AML-193 (cell line): ENCODE measurements at places on chromosomes 2 and 18.

DNA sequence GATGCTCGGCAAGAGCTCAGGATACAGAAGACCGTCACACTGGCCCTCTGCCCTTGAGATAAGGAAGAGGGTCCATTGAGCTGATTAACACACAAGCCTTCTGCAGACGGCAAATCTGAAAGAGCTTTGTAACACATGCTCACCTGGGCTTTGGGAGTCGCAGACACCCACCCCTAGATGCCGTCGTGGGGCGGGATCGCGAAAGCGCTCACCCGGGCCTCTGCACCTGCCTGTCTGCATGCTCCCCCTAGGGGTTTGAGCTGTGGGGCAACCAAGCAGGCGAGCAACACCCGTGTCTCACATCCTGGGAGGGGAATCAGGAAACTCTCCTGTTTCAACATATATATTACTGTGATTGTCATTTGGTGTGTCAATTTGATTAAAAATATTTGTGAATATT lies 99.8 kb upstream of the KCNH7 start:
- DNase-seq = no peak

- peak; percentile 18 for DNase-seq
Observed at GRCh38 chr2:42812899-42813479, 20.6 kb upstream of the HAAO start.

DNA sequence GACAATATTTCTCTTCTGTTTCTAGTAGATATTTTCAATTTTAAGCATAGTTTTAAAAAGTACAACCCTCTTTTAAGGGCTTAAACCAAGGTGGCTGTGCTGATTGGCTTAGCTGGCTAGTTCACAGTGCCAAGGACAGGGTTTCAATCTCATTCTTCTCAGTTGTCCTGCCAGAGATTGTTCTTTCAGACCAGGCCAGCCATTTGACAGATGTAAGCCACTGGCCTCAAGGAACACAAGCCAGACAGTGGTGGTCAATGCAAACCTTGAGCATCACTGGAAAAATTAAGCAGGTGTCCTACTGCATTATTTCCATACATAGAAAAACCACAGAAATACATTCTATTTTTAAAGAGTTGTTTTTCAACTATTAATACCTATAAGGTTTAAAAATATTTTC lies 5.9 kb downstream of the RNF103 start:
- DNase-seq = no peak

GRCh38 chr2:12071318-12071717 lies 324.9 kb downstream of the LPIN1 start:
- DNase-seq = no peak

DNA sequence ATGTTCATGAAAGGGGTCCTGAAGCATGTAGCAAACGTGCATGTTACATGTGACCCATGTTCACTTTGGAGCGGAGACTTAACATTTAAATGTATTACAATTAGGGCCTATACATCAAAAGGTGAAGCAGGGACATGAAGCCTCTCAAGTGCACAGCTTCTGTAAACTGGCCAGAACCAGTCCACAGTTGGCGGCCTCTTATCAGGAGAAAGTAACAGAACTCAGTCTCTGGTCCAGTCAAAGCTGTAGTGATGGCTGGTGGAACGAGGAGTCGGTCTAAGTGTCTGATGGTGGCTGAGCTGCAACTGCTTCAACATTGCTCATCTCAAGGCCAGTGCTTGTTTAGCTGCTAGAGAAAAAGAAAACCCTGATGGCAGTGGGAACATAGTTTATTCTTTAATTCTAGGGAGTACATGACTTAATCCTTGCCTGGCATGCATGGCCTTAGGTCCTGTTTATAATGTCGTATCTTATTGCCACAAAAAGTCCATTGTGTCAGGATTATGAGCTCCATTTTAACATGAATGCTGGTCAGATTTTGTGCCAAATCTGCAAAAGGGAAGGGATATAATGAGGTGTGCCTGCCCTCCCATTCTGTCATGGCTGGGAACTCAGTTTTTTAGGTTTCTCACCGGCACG lies 22.2 kb upstream of the YES1 start:
- no peak for DNase-seq

- DNase-seq = no peak
Observed at GRCh38 chr2:179613299-179613651, 248.1 kb downstream of the ZNF385B start.

DNA sequence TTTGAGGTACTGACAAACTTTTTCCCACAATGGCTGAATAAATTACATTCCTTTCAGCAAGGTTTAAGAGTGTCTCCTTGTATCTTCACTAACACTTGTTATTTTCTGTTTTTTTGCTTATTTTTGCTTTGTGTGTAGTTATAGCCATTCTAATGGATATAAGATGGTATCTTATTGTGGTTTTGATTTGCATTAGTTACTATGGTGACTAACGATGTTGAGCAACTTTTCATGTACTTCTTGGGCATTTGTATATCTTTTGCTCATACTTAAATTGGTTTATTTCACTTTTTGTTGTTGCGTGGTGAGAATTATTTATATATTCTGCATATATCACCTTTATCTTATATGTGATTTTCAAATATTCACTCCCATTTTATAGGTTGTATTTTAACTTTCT lies 79.9 kb upstream of the FSIP2 start:
- DNase-seq = no peak

GRCh38 chr2:127164761-127165538 lies 55.1 kb downstream of the CYP27C1 start:
- no peak for DNase-seq

- DNase-seq = peak; percentile 66
Observed at GRCh38 chr2:64978514-64979268, 10.5 kb upstream of the SLC1A4 start.

DNA sequence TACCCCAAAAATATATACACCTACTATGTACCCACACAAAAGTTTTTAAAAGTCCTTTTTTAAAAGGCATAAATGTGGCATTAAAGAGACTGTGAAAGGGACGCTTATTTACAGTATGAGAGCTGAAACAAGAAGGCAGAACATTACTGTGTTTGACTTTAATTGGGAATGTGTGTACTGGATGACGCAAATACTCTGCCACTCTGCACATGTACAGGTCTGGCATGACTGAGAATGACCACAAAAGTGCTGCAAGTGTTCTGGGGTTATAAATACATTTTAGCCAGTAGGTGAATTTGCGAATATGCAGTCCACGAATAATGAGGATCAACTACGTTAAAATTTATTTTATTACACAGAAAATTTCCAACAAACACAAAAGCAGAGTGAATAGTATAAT lies 11.4 kb downstream of the DARS1 start:
- DNase-seq = peak; percentile 17

DNA sequence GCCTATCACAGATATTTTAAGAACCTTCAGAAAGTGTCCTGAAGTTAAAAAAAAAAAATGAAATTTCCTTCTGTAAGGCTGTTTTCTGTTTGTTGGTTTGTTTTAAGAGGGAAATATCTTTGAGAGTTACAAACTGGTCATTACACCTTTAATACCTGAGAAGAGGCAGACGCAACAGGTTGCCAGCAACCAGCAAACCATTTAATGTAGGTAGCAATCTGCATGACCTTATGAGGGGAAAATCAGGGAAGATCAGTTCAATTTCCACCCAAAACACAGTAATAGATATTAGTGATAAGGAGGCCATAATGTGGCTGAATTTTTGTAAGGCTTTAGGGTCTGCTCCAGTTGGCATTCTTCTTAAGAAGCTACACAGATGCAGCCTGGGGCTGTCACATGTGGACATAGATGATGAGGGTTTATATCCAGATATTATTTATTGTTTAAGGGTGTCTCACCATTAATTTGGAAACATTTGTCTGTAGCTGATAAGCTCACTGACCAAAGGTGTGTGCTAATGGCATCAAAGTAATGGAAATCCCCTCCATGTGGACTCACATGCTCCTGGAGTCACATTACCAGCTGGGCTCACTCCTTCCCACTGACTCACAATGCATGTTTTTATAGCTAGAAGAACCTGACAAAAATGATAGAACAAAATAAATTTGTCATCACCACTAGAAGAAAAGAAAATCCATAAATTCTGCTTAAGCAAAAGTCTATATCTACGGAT lies 83.5 kb upstream of the DTNA start:
- DNase-seq = no peak

- DNase-seq = no peak
Observed at GRCh38 chr2:158043181-158043948, 58.3 kb upstream of the UPP2 start.

DNA sequence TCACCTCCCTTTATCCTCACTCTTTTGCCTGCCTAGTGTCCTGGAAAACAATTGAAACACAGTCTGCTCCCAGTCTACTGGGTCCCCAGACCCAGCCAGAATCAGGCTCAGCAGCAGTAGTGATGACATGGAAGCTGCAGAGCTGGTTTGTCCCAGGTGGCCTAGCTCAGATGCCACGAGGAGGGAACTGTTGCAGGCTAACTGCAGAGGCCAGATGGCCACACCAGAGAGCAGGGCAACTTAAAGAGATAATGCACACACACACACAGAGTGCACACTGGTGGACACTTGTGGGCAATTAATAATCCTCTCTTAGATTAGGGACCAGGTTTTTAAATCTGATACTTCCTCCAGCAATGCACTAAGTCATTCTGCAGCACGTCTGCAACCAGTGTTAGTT lies 42.4 kb downstream of the GYPC start:
- DNase-seq = no peak

DNA sequence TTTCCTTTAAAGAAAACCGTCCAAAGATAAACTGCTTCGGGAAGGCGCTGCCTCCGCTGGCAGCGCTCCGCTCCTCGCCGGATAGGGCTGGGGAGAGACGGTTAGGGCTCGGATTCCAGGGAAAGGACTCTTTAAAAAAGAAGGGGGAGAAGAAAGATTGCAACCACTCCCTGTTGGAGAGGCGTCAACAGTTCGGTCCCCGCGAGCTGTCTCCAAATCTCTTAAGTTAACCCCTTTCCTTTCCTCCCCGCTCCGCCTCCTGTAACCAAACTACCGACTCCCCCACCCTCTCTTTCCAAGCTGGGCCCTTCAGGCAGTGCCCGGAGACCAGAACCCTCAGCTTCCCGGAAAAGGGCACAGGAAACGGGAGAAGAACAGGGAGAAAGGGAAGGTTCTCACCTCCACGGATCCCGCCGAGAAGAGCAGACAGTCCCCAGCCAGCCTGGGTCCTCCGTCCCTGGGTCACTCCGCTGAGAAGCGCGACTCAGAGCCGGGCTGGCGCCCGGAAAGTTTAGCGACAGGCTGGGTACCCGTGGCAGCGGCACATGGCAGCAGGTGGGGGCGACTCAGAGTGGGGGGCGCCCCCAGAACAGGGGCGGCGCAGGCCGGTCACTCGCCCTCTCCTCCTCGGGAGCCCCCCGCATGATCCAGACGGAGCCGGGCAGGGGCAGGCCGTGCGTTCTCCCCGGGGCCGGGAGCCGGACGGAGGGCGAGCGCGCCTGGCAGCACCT lies 675 bp downstream of the FZD5 start:
- peak; percentile 20 for DNase-seq

DNA sequence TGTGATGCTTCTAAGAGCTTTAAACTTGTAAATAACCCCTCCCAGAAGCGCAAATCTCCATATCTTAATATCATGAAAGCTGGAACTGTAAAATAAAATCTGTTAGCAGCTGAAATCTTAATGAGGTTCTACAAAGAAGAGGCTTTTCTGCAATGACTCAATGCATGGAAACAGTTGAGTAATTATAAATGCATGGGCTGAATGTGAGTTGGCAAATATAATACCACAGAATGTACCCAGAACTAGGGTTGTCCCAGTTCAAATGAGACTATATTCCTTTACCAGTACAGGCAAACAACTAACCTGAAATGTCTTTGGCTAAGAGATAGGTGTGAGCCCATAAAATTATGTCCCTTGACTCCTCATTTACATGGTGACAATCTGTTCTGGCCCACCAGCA lies 52.9 kb downstream of the SATB2 start:
- no peak for DNase-seq

GRCh38 chr2:16649353-16650286 lies 16.0 kb downstream of the CYRIA start:
- DNase-seq = no peak

GRCh38 chr2:46091004-46091403 lies 206.2 kb upstream of the EPAS1 start:
- no peak for DNase-seq

GRCh38 chr2:149415086-149415485 lies 84.7 kb downstream of the LYPD6 start:
- DNase-seq = no peak

GRCh38 chr2:207711750-207712530 lies 500 bp downstream of the CCNYL1 start:
- DNase-seq = peak; percentile 19

DNA sequence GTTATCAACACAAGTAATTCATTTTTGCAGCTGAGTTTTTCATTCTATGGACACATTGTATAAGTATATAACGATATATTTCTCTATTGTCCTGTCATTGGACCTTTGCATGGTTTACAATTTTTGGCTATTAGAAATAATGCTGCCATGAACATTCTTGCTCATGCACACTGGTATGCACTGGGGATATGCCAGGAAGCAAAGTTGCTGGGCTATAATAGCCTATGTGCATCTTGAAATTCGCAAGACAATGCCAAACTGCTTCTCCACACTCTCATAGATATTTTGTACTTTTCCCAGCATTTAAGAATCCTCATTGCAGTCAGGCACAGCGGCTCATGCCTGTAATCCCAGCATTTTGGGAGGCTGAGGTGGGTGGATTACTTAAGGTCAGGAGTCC lies 852.6 kb upstream of the ID2 start:
- no peak for DNase-seq

DNA sequence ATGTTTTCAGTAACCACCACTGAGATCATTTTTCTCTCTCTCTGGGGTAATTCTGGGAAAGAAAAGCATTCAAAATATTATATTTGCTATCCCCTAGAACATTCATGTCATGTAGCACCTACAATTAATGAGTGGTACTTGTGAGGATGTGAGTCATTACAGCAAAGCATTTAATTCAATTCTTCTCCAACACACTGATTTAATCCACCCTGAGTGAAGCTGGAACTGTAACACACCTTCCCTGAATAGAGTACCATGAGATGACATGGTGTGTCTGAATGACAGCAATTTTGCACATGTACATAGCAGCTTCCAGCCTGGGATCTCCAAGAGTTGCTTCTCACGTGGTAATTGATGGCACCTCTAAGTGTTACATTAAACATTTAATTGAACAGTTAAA lies 207.1 kb upstream of the SLC14A2 start:
- no peak for DNase-seq

GRCh38 chr2:47833516-47833968 lies 50.6 kb downstream of the MSH6 start:
- DNase-seq = no peak

- DNase-seq = no peak
Observed at GRCh38 chr18:76981396-76981968, 151.1 kb downstream of the MBP start.

GRCh38 chr2:1543776-1544477 lies 130.7 kb downstream of the TPO start:
- no peak for DNase-seq

- DNase-seq = no peak
Observed at GRCh38 chr2:62724886-62725711, 19.6 kb downstream of the EHBP1 start.
